HCEC 1CT (cell line): ENCODE measurements at places on chromosomes 7 and 10.

- DNase-seq: no peak
These were observed 9.5 kb downstream of the CYREN start for GRCh38 chr7:135160858-135161653.

- DNase-seq: no peak
These were observed 27.9 kb upstream of the SLC35G1 start for GRCh38 chr10:93865794-93866425.

DNA sequence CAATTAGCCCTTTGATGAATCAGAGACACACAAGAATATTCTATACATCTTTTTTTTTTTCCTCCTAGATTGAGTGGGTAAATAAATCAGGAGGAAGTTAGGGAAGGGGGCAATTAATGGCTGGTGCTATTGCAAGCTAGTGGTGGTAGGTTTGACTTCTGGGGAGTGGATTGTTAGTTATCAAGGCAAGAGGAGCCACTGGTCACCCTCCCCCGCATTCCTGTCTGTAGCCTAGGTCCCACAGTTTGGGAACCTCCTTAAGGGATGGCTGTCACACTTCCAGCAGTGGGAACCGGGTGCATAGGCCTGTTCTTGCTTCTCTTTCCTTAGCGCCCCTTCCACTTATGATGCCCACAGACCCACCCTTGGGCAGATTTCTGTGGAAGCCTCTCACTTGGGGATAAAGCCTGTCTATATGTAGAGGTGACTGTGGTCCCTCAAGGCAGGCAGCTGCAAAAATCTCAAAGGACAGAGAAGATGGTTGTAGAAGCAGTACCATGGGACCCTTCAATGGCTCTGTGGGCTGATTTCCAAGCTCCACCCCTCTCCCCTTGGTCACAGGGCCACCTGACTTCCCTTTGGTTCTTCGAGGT, 2.3 kb upstream of the ADCK2 start:
- no peak for DNase-seq

DNA sequence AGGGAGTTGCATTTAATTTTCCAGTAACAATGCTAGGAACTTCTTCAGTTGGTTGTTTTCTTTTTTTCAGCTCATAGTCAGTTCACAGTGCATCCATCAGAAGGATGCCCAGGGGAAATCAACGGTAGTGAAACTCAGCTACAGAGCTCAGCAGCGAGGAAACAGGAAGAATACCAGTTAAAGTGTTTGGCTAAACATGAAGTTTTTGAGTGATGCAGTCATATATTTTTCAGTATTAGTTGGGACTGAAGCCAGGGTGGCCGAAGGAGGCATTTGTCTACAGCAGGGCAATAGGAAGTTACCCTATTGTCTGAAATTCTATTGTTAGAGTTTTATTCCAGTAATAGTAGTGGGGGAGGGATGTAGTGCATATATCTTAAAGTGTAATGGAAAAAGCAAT, 45.3 kb upstream of the MALRD1 start:
- no peak for DNase-seq

- DNase-seq: no peak
These were observed 35.2 kb upstream of the NPSR1 start for GRCh38 chr7:34622771-34623250.

GRCh38 chr10:7135188-7135587, 275.6 kb downstream of the SFMBT2 start:
- no peak for DNase-seq

GRCh38 chr10:99443500-99443899, 13.1 kb upstream of the GOT1 start:
- DNase-seq: no peak

DNA sequence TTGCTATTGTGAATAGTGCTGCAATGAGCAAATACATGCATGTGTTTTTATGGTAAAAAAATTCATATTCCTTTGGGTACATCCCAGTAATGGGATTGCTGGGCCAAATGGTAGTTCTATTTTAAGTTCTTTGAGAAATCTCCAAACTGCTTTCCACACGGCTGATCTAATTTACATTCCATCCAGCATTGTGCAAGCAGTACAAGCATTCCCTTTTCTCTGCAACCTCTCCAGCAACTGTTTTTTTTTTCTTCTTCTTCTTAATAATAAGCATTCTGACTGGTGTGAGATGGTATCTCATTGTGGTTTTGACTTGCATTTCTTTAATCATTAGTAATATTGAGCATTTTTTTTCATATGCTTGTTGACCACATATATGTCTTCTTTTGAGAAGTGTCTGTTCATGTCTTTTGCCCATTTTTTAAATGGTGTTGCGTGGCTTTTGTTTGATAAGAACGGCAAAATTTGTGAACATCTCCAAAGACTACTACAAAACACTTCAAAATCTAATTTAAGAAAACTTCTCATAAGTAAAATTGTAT, 136.1 kb upstream of the MYO3A start:
- DNase-seq: no peak
